ENCODE measurements at places on chromosomes 2 and 18.
A peak's percentile ranks its signal among the peaks of the same experiment; 100 is the strongest.

DNA sequence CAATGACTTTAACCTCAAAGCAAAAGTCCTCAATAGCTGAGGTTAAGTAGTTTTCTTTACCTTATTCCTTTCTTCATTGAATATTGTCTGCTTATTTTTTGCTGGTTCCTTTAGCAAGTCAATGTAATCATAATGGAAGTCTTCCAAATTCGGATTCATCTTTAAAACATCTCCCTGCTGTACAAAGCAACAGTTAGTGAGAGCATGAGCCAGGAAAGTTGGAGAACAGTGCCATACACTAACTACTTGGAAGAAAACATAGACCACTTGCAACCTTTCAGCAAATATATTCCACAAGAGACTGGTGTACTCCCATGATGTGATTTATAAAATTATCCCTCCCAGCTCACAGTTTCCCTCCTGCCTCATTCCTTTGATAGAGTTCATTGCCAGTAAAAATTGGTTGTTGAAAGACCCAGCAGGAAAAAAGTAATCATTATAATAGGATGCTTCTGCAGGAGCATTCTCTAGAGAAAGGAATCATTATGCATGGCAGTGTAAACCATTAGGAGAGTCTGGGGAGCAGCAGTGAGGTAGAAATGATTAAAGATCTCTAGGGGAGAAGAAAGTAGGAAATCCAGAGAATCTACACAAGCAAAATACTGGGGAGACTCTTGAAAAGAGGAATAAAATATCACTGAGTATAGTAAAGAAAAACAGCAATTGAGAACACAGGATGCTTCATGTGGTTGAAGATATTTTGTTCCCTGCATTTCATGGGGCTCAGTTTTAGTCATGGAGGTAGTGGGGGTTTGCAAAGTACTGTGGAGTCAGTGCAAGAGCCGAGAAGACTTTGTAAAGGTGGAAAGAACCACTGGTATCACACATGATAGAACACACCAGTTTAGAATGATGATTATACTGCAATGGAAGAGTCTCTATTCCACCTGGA lies 38.6 kb upstream of the TTN start:
- DNase-seq = no peak

- DNase-seq = no peak
Observed at GRCh38 chr2:238305092-238305862, 15.0 kb upstream of the TRAF3IP1 start.

DNA sequence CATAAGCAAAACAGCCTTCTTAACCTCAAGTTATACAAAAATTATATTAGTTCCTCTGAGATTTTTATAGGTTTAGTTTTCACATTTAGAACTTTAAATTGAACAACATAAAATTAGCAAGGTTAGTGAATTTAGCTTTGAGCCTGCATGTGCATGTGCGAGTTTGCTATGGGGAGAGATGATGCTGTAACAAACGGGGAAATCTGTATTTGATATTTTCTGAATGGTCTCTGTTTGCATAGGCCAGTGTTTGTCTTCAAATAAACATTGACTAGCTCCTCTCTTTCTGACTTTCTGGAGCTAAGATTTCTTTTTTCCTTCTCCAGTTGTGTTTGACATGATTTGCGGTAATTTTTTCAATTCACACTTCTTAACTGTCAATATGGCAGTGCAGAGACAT lies 30.9 kb upstream of the IL18RAP start:
- DNase-seq = no peak

GRCh38 chr2:207710814-207711740 lies at the start of gene CCNYL1:
TSS of gene CCNYL1 (plus strand) at chr2:207711640. CDS start at chr2:207711897, 257 bp downstream.
- DNase-seq = peak; percentile 97

DNA sequence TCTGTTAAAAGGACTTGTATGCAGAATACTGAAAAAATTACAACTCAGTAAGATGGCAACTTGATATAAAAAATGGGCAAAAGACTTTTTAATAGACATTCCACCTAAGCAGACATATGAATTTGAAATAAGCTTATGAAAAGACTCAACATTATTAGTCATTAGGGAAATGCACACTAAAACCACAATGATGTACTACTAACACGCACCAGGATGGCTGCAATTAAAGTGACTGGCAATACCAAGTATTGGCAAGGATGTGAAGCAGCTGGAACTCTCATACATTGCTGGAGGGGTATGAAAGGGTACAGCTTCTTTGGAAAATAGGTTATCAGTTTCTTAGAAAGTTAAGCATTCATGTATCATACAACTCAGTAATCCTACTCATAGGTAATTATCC lies 3.2 kb upstream of the ENOSF1 start:
- no peak for DNase-seq

DNA sequence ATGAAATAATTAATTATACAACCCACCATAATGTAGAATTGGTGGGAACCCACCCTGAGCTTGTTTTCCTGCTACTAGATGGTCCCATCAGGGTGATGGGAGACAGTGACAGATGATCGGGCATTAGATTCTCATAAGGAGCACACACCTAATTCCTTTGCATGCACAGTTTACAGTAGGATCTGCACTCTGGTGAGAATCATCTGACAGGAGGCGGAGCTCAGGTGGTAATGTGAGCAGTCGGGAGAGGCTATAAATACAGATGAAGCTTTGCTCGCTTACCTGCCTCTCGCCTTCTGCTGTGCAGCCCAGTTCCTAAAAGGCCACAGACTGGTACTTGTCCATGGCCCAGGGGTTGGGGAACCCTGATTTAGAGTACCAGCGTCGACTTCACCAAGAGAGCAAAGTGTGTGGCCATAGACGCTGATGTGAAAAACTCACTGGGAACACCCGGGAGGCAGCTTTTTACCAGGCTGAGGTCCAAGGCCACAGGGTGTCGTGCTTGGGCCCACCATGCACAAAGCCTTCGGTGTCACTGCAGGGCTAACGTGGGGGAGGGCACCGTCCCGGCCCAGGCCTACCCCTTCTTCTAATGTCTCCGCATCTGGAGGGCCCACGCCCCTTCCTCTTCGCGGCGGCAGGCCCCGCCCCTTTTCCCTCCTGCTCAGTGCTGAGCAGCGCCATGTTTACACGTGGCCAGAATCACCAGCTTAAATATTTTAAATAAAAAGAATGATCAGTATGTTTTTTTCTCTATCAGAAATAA lies 296.8 kb upstream of the HDAC4 start:
- no peak for DNase-seq

GRCh38 chr2:218357236-218358177 lies 850 bp downstream of the CATIP start:
- no peak for DNase-seq

- no peak for DNase-seq
Observed at GRCh38 chr2:45448217-45448616, 162.8 kb downstream of the SRBD1 start.

DNA sequence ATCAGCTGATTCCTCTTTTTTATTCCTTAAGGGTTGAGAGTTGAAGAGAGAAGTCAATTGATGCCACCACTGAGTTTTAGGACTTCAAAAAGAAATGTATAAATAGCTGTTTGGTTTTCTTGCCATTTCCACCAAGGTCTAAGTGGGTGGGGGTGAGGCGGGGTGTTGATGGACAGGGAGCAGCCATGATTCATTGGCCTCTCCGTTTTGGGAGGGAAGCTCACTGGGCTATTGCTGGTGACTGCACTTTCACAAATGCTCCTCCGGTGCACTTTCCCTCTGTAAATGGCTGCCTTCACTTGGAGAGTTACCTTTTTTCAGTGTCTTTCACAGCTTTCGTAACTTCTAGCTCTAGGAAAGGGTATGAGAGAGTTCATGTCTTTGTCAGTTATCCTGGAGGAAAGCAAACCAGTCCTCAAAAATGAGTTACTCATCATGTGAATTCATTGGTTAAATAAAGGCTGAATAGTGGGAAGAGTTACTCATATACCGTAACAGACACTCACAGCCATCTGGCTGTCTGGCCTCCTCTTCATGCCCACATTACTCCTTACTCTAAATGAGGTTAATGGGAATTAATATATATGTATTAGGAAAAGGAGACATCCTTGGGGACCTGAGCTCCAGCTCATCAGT lies 17.4 kb upstream of the CTAGE1 start:
- no peak for DNase-seq

DNA sequence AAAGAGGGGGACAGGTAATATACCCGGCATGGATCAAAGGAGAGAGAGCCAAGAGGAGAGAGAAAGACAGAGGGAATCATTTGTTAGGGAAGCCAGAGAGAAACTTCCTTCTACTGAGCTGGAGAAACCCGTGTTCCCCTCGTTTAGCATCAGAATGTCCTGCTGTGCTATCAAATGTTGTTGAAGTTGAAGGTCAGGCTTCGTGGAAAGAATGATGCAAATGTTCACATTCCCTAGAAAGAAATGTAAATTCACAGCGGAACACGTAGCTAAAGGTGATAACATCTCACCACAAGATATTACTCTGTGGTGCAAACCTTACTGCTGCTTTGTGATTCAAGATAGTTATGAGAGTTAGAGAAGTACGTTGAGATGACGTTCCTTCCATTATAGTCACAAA lies 258.1 kb downstream of the LNPK start:
- DNase-seq = no peak

- DNase-seq = no peak
Observed at GRCh38 chr2:160498137-160498536, 4.5 kb upstream of the RBMS1 start.

GRCh38 chr2:173252581-173252980 lies 102.1 kb upstream of the CDCA7 start:
- no peak for DNase-seq

DNA sequence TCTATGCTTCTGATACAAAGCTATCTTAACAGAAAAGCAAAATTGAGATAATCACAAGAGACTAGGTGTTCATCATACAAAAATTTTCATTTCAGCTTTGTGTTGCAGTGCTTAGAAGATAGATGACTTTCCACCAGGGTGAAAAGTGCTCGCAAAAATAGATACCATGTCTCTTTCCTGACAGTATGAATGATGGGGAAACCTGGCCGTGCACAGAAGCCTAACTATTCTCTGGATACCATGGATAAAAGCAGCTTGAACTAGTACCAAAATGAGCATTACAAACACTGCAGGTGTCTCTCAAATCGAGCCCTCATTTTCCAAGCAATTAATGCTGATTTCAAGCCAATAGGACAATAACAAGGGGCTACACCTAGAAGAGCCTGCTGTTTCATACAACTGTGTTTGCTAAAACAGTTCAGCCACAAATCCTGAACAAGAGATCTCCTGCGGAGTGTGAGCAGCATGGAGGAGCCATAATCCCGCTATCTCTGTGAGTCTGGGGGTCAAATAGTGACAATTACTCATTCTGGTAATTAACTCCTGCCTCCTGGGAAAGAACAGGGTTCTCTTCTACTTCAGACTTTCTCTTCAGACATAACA lies 507.6 kb downstream of the PID1 start:
- no peak for DNase-seq

DNA sequence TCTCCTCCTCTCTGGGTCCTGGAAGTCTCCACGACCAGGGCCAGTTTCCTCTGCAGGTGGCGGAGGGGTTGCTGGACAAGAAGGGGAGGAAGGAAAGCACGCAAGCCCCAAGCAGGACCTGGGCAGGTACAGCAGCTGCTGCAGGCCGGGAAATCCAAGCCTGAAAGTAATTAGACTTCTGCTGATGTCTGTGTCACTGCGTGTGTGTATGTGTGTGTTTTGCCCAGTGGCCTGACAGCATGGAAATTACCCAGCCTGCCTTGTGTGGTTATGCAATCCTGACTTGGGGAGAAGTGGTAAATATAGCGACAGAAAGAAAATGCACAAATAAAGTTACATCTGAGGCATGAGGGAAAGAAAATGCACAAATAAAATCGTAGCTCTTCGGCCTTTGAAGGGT lies 121.8 kb upstream of the ZBTB14 start:
- no peak for DNase-seq

- no peak for DNase-seq
Observed at GRCh38 chr18:48417985-48418384, 8.8 kb upstream of the ZBTB7C start.

Measured in stimulated activated CD8-positive, alpha-beta memory T cell treated with anti-CD3 and anti-CD28 coated beads, Interleukin-2, amount 100 ng/mL, for 1 hour (primary cell).